ENCODE measurements at places on chromosomes 16 and 17. TPM values are rescaled to one million over a fixed set of nuclear protein-coding genes. Genes with fewer than 3 reads are reported as not detected.

RARA gene
- total RNA-seq, result 67.9 TPM

CHRNE gene
- total RNA-seq, result 2.2 TPM

CLEC18C gene
- total RNA-seq, result 0.31 TPM

HBA2 gene
- 22.1 TPM for total RNA-seq

MLKL gene
- total RNA-seq, result 17.6 TPM

MYO15A gene
- total RNA-seq, result 0.84 TPM

LPCAT2 gene
- 13.0 TPM for total RNA-seq

ANKFN1 gene
- total RNA-seq, result not detected

All from mononuclear cell (primary cell).